Epithelial cell of umbilical artery (primary cell): ENCODE measurements at places on chromosomes 16 and 17. TPM values are rescaled to one million over a fixed set of nuclear protein-coding genes. Genes with fewer than 3 reads are reported as not detected.

SLC22A31 gene
- 0.15 and 2.3 TPM in 2 replicates for total RNA-seq

TRPV3 gene
- under 0.01 TPM in 1 of 2 replicates, not detected in the other for total RNA-seq

KRT12 gene
- not detected in 2 replicates for total RNA-seq

KRT25 gene
- not detected in 2 replicates for total RNA-seq

DHRS7C gene
- total RNA-seq, result not detected in 2 replicates

SOCS3 gene
- 24.0 and 63.2 TPM in 2 replicates for total RNA-seq

DCXR gene
- total RNA-seq, result 66.1 and 75.0 TPM in 2 replicates

GABARAPL2 gene
- 51.1 and 51.6 TPM in 2 replicates for total RNA-seq

ATP6V0C gene
- 4.3 and 4.5 TPM in 2 replicates for total RNA-seq

C1QTNF8 gene
- total RNA-seq, result not detected in 2 replicates

TM4SF5 gene
- total RNA-seq, result not detected in 2 replicates

MT1E gene
- 14.1 and 18.5 TPM in 2 replicates for total RNA-seq

PYY gene
- total RNA-seq, result not detected in 2 replicates

C16orf89 gene
- not detected in 2 replicates for total RNA-seq

GNAO1 gene
- under 0.01 TPM in 1 of 2 replicates, not detected in the other for total RNA-seq

TIMP2 gene
- total RNA-seq, result 17.2 and 28.0 TPM in 2 replicates

UBB gene
- total RNA-seq, result 2,000 and 2,095 TPM in 2 replicates

GPR179 gene
- total RNA-seq, result not detected in 2 replicates

EFCAB13 gene
- total RNA-seq, result 6.5 and 6.7 TPM in 2 replicates

LRRC37A gene
- 1.1 and 1.6 TPM in 2 replicates for total RNA-seq

PLCG2 gene
- total RNA-seq, result 2.4 and 2.6 TPM in 2 replicates

TBC1D3I gene
- total RNA-seq, result not detected in 2 replicates

C16orf86 gene
- total RNA-seq, result 3.5 and 6.8 TPM in 2 replicates

TNP2 gene
- not detected in 2 replicates for total RNA-seq

MPV17L gene
- 0.32 and 2.6 TPM in 2 replicates for total RNA-seq

CBFA2T3 gene
- total RNA-seq, result not detected in 2 replicates
